Chondrocyte (in vitro differentiated cells): ENCODE measurements at places on chromosomes 13 and 19.

GRCh38 chr13:77374339-77374738 is 47.4 kb upstream of the MYCBP2 start:
- H3K27me3 ChIP-seq = peaks cover 5% of the 10 kb centered on the region
- DNase-seq = no peak
- H3K4me3 ChIP-seq = no peak overlapping the region
- no peaks in the 10 kb centered on the region for H3K36me3 ChIP-seq
- no peaks in the 10 kb centered on the region for H3K4me1 ChIP-seq
- no peak overlapping the region for H3K27ac ChIP-seq

- peak; percentile 69 for DNase-seq
- no peak overlapping the region for H3K4me3 ChIP-seq
- no peaks in the 10 kb centered on the region for H3K36me3 ChIP-seq
- no peaks in the 10 kb centered on the region for H3K4me1 ChIP-seq
These were observed 18.4 kb downstream of the CPB2 start for GRCh38 chr13:46086421-46086922.

DNA sequence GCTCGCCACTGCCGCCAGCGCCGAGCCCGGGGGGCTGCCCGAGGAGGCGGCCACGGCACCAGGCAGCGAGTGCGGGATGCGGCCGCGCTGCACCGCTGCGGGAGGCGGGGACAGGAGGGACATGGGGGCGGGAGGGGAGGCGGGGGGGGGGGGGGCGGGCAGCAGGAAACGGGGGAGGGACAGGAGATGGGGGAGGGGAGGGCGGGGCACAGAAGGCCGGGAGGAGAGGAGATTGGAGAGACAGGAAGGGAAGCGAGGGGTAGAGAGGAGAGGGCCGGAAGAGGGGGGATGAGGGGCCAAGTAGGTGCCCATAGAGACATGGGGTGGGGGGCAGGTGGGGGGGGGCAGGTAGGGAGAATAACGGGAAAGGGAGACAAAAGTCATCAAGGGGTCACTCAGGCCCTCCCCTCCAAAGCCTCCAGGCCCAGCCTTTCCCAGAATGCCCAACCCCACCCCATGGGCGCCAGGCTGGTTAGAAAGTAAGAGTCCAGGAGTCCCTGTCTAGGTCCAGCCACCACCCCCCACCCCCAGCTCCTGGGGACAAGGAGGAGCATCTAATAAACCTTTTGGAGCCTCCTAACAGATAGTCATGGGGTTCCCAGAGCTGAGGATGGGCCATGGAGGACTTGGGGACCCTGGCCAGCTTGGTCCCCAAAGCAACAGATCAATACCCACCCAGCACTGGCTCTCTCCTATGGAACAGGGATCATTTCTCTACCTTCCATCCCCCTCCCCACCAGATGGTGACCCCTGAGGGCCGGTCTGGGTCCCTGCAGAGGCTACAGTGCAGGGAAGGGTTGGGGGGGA is 9.5 kb downstream of the NR2F6 start:
- no peak for DNase-seq
- H3K4me3 ChIP-seq = peak overlapping the region; percentile 44
- H3K36me3 ChIP-seq = peaks cover 8% of the 10 kb centered on the region
- no peak overlapping the region for H3K27ac ChIP-seq
- no peaks in the 10 kb centered on the region for H3K27me3 ChIP-seq

- no peaks in the 10 kb centered on the region for H3K36me3 ChIP-seq
- peaks cover 12% of the 10 kb centered on the region for H3K27me3 ChIP-seq
- no peak for DNase-seq
- H3K4me3 ChIP-seq = no peak overlapping the region
These were observed 46.2 kb upstream of the UQCRFS1 start for GRCh38 chr19:29259153-29259552.

DNA sequence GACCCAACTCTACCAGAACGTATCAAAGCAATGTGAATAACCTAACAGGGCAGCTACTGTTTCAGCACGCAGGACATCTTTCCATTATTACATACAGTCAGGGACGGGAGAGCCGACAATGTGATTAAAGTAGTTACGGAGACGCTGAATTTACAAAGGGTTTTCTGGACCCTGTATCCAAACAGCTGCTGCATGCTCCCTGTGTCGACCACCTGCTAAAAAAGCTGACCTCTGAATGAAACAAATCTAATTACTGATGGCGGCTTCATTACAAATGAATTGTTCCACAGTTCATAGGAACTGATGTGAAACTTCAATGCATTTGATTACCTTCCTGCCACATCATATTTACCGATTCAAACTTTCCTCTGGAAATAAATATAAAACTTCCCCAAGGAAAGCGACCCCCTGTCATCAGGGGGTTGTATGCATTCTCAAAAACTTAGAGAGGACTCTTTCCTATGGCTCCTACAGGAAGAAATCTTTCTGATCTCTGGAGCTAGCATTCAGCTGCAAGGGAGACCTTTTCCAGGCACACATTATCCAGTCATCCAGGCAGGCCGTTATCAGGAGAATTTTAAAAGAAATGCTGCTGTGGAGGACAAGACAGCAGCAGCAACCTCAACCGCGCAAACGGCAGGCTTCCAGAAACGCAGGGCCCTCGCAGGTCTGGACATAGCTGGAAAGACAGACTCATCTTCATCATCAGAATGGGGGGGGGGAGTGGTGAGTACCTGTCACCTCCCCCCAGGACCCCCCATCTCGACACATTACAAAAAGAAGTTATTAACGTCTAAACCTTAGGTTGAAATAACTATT is 3.1 kb downstream of the EFNB2 start:
- H3K27ac ChIP-seq = peak overlapping the region; percentile 94
- DNase-seq = no peak
- H3K36me3 ChIP-seq = no peaks in the 10 kb centered on the region
- peaks cover 59% of the 10 kb centered on the region for H3K4me1 ChIP-seq
- H3K27me3 ChIP-seq = no peaks in the 10 kb centered on the region

DNA sequence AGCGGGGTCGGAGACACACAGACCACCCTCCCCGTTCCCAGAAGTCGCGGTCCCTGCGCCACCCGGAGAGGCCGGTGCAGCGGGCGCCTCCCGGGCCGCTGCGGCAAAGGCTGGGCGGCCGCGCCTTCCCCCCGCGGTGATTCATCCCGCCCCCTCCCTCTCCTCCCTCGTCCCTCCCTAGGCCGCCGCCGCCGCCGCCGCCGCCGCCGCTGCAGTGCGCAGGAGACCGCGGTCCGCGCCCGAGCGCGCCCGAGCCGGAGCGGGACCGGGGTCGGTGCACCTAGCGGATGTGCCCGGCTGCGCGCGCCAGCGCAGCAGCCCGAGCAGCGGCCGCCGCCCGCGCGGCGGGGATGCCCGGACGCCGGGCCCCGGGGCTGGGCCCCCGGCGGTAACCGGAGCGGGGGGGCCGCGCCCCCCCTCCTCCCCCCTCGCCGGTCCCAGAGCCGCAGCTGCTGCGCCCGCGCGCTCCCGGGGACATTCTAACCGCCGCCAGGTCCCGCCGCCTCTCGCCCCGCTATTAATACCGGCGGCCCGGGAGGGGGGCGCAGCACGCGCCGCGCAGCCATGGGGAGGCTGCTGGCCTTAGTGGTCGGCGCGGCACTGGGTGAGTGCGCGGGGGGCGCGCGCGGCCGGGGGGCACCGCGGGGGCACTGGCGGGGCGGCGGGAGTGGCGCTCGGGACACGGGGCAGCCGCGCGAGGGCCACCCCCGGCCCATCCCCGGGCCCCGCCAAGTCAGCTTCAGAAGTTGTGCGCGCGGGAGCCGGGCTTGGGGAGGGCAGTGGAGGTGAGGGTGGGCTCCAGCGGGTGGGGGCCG is at the start of gene SCN1B:
SCN1B (plus strand) TSS at position 214 of the 815 bp plus-strand sequence; CDS start at position 565, 351 bp downstream.
- no peaks in the 10 kb centered on the region for H3K27me3 ChIP-seq
- peak within 1 kb of the TSS; percentile 73 for H3K27ac ChIP-seq
- H3K36me3 ChIP-seq = peaks cover 7% of the 10 kb centered on the region
- peaks cover 6% of the 10 kb centered on the region for H3K4me1 ChIP-seq
- peak within 1 kb of the TSS; percentile 86 for H3K4me3 ChIP-seq
